ENCODE measurements at places on chromosomes 3 and 15.

- DNase-seq, result peak; percentile 33
Observed at GRCh38 chr15:81939604-81940440, 106.0 kb downstream of the MEX3B start.

DNA sequence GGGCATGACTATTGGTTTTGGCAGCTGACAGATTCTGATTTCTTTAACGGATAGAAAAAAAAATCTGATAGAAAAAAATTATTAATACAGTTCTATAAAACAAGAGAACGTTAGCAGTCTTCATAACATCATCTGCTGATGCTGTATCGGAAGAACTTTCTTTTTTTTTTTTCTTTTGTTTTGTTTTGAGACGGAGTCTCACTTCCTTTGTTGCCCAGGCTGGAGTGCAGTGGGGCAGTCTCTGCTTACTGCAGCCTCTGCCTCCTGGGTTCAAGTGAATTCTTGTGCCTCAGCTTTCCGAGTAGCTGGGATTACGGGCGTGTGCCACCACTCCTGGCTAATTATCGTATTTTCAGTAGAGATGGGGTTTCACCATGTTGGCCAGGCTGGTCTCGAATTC lies 271.2 kb upstream of the DPPA4 start:
- no peak for DNase-seq

DNA sequence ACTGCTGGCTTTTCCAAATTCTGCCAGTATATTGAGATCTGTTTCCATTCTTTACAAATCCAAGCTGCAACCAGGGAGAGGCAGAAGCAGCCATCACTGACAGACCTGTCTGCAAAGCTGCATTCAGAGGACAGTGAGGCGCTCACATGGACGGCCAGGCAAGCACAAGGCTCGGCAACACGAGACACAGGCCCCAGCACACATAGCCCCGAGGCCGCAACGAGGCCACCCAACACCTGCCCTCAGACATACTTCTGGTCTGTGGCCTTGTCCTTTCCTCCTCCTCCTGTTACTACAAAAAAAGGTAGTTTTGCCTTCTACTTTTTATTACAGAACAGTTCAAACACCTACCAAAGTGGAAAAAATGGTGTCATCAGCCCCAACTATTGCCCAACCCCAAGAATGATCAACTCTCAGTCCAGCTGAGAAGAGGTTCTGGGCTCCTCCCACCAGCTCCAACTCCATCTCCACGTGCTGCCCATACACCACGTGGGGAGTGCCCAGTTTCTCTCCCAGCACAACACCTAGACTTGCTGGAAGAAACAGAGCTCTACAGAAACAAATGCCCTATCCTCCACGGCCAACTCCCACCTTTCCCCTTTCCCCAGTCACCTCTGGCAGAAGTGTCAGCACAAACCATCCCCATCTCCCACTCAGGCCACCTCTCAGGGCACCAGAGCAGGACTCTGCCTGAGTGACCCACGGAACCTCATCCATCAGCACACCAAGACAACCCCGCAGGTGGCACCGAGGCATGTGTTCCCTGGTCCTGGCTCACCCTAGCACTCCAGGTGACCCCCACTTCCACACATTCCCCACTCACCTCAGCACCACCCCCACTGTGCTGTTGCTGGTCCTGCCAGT lies 7.4 kb downstream of the ZXDC start:
- no peak for DNase-seq

DNA sequence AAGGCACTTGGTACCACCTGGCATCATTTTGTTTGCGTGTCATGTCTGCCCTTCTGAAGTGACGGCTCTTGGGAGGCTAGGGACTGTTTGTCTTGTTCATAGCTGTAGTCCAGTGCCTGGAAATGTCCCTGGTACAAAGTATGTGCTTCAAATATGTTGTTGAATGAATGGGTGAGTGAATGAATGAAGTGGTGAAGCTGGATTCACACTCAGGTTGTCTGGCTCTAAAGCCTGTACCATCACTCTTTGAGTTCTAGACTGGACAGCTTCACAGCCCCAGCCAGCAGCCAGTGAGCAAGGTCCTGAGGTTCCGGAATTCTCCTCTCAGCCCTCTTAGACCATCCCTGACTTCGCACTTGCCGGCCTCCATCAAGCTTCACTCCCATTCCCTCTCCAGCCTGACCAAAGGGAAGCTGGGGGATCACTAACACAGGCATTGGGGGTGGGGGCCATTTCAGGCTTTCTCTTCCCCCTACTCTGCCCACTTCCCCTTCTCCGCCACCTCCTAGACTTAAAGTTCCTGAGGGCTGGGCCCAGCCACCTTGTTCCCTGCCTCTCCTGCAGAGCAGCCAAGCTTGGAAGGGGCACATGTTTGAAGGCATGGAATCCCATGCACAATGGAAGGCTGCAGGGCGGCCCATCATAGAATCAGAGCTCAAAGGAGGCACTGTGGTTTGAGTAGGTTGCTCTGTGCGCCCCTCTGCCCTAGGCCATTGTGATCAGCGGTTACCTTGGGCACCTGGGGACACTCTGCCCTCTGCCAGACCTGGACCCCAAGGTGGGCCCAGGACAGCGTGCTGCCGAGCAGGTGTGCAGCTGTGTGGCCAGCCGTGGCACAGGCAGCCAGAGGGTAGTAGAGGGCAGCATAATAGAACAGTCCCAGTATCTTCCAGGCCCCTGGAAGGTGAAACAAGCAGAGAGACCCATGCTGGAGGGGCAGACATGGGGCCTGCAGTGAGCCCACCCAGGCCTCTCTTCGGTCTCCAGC lies 7.7 kb downstream of the STRA6 start:
- no peak for DNase-seq

DNA sequence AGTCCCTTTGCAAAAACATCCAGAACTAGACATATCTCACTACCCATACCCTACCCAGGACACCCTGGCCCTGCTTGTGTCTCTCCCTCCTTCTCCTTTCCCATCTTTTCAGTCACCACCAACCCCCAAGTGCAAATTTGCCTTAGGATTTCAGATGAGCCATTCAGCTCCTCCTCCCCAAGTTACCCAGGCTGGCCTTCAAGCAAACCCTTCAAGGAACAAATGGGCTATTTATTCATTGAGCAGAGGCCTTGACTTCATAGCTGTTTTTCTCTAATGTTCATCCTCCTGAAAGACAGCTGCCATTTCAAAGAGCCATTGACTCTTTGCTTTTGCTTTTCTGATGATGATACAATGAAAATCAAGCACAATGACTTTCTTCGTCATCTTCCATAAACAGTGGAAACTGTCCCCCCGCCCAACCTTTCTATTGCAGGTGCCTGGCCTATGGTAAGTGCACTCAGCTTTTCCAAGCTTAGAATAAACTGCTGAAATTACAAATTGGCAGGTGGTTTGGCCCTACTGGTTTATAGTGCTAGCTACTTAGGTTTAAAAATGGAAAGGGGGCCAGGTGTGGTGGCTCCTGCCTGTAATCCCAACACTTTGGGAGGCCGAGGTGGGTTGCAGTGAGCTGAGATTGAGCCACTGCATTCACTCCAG lies 26.1 kb upstream of the KLHL6 start:
- DNase-seq, result no peak

GRCh38 chr15:89002281-89002761 lies 85.9 kb upstream of the ABHD2 start:
- peak; percentile 4 for DNase-seq

DNA sequence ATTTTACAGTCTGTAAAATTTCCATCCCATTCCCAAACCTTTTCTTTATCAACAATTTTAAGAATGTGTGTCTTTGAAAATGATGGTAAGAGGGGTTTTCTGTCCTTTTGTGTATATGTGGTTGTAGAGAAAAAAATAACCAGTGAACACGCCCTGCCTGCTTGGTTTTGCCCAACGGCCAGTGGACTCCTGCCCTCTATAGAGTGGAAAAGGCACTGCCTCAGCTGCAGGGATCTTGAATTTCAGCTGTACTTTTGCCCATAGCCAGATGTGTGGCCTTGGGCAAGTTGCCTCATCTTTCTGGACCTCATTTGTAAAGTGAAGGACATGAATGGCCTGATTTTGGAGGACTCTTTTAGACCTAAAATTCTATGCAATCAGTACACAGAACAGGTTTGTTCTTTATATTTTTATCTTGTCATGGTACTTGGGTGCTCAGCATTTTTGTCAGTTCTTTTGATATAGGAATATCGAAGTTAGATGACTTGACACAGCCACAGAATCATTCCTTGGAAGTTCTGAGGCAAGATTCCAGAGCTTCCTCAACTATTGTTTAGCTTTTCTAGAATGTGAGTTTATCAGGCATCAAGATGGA lies 81.0 kb downstream of the CLDN11 start:
- no peak for DNase-seq

DNA sequence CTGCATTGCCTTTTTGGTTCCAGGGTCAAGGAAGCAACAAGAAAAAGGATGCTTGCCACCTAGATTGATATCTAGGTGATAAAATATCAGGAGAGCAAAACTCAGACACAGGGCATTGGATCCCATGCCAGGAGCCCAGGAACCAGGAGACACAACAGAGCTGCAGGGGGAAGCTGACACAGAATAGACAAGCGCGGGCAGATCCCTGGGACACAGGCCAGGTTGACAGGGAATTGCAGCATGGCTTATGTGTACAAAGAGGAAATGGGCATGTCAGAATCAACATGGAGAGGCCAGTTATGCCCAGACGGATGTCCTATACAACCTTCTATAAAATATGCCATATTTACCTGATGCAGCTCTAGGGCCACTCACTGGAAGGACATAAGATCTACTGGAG lies 84.2 kb downstream of the SEMA6D start:
- no peak for DNase-seq
